ENCODE measurements at places on chromosomes 12 and 14.

DNA sequence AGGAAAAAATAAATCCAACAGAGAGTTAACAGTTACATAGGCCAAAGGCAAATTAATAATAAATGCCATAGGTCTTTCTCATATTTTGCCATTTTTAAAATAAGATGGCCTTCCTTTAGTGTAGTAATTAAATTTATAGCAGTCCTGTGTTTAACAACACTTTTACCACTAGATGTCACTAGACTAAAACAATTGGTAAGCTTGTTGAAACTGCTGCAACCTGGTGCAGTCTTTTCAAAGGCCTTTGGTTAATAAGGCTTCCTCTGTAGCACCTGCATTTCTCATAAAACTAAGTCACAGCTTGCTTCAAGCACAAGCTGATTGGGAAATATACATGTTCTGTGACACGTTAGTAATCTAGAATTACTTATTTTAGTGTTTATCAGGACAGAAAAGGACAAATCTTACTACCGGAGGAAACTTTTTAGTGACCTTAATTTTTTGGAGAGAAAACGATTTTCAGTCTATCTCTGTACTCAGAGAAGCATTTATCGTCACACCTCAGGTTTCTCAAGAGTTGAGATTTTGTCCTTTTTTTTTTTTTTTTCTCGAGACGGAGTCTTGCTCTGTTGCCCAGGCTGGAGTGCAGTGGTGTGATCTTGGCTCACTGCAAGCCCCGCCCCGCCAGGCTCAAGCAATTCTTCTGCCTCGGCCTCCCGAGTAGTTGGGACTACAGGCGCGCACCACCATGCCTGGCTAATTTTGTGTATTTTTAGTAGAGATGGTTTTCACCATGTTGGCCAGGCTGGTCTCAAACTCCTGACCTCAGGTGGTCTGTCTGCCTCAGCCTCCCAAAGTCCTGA lies 20.0 kb downstream of the BORCS5 start:
- DNase-seq: no peak

- DNase-seq: no peak
Observed at GRCh38 chr12:90163975-90164374, 455.3 kb upstream of the ATP2B1 start.

DNA sequence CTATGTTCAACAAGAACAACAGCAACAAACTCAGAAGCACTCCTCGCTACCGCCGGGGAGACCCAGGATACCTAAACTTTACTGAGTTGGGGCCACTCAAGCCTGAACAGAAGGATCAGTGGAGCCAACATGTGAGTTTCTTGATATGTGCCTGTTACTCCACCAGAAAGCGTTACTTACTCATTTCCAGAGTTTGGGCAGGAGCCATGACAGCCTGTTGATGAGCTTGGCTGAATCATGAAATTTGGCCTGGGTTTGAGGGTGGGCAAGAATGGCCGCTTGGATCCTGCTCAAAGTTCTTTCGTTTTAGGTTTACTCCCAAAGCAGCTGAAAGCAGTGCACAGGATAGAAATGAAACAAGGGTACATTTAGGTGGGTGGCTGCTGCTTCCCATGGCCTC lies 12.0 kb upstream of the GALNT6 start:
- DNase-seq: no peak

DNA sequence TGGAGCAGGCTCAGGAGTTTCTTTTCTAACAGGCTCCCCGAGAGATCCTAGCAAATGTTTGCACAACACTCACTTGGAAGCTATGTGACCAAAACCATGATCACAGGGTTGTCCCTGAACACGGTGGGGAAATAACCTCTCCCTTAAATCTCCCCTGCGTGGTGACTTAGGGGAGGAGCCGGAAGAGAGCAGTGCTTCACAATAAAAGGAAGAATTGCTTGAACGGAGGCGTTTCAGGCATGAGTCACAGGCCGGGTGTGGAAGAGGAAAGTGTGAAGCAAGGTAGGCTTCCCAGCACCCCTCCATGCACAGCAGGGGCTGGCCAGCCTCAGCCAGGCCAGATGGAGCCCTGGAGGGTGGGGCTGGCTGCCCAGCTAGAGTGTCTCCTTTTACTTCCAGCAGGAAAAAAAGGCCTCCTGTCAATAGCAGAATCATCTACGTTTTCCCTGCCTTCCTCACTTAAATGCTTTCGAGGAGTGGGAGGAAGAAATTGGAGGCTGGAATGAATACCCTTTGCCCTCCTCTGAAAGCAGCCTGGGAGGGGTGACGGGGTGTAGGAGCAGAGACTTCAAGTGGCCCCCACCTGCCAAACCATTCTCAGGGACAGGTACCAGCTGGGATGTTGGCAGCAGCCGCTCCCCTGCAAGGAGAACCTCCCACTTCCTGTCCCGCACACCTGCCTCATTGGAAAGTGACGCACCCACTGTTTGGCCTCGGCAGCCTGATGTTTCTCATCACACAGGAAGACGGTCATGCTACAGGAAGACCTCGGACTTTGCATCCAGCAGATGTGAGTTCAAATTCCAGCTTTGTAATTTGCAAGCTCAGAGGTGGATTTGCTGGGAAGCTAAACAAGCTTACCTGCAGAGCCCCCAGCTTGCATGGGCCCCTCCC lies 30.1 kb upstream of the PPP2R5C start:
- DNase-seq: no peak

DNA sequence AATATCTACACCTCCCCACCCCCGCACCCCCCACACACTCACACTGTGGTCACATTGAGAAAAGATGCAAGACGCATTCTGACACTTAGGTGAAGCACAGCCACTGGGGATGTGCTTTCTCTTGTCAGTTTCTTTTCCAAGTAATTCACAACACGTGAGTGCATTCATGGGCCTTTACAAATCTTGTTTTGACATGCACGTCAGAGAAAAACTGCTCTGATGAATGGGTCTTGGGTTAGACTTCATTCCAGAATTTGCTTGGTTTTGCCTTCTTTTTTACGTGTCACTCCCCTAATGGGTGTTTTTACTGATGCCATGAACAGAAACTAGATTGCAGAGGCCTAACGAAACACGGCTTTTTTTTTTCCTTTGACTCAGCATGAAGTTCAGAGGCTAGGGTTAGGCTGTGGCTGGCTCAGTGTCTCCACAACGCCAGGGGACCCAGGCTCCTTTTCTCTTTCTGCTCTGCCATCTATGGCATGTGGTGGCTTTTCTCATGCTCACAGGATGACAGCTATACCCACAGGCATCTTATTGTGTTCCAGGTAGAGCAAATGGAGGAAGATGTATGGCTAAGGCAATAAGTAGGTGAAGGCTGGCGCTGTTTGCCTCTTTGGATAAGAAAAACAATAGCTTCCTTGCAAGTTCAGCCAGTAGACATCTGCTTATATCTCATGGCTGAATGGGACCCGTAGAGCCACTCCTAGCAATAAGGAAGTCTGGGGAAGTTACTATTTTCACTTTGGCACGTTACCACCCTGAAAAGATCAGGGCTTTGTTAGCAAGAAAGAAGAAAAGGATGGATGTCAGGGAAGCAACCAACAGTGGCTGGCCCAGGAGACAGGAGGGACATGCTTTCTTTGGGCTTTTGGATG lies 253.3 kb downstream of the SLC15A4 start:
- DNase-seq: no peak

GRCh38 chr12:42641221-42641885 lies 51.8 kb upstream of the PRICKLE1 start:
- DNase-seq: no peak

DNA sequence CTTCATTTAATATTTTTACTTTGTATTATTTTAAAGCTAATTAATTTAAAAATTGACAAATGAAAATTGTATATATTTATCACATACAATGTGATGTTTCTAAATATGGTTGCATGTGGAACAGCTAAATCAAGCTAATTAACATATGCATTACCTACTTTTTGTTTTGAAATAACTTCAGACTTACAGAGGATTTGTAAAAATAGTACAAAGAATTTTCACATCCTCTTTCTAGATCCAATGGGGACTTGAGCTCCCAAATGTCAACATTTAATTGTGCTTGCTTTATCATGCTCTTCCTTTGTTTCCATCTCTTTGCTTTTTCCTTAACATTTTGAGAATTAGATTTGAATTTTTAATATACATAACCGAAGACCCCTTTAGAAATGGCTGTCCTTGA lies 6.6 kb downstream of the DCD start:
- DNase-seq: no peak

- no peak for DNase-seq
Observed at GRCh38 chr14:98578204-98578603, 693.8 kb downstream of the BCL11B start.

DNA sequence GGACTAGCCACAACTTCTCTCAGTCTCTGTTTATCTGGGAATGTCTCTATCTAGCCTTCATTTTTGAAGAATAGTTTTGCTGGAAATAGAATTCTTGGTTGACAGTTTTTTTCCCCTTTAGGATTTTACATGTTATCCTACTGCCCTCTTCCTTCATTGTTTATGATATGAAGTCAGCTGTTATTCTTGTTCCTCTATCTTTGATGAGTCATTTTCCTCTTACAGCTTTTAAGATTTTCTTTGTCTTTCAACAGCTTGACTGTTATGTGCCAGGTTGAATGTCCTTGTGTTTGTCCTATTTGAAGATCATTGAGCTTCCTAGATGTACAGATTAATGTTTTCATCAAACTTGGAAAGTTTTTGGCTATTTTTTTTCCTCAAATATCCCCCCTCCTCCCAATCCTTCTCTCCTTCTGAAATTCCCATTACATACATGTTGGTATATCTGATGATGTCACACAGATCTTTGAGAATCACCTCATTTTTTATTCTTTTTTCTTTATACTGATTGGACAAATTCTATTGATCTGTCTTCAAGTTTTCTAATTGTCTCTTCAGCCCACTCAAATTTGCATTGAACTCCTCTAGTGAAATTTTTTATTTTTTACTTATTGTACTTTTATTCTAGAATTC lies 4.5 kb upstream of the GOLGA5 start:
- DNase-seq: no peak

DNA sequence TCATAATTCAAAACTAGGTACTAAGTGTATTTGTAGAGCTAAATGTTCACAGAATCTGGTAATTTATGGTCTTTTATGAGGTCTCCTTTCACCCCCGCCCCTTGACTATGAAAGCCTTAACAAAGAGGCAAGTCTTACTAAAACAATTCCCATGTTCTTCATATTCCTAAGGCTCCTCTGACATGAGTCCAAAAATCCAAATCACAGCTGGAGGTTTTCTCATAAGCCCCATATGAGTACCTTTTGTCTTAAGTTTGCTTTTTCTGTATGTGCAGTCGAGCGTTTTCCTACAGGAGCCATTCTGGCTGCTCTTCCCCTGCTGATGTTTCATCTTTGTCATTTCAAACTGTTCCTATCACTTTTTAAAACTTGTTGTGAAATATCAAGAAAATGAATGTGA lies 55.2 kb downstream of the SIX1 start:
- no peak for DNase-seq

- no peak for DNase-seq
Observed at GRCh38 chr12:111093428-111094142, 173.2 kb upstream of the MYL2 start.

GRCh38 chr12:69102856-69103255 lies 136.5 kb upstream of the CPSF6 start:
- no peak for DNase-seq

DNA sequence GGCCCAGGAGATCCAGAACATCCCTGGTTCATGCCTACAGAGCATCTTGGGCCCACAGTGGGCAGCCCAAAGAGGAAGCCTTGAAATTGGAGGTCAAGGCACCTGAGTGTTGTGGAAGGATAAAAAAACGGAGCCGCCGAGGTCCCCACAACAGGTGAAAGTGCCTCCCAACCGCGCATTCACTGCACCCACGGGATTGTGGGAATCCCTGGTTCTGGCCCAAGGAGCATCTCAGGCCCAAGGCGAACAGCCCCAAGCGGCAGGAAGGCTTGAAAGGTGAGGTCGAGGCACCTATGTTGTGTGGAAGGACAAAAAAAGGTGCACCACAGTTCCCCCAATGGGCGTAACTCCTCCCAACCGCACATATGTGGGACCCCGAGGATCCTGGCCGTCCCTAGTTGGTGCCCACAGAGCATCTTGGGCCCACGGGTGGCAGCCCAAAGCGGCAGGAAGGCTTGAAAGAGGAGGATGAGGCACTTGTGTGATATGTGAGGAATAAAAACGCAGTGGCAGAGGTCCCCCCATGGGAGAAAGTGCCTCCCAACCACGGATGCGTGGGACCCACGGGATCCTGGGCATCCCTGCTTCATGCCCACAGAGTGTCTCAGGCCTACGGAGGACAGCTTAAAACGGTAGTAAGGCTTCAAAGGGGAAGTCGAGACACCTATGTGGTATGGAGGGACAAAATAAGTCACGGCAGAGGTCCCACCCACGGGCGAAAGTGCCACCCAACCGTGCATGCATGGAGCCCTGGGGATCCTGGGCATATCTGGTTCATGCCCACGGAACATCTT lies 583.9 kb downstream of the ALG10 start:
- DNase-seq: no peak

GRCh38 chr12:126708492-126708896 lies 1558.5 kb upstream of the TMEM132C start:
- DNase-seq: no peak

- no peak for DNase-seq
Observed at GRCh38 chr12:14781563-14781962, 21.7 kb downstream of the WBP11 start.

- no peak for DNase-seq
Observed at GRCh38 chr12:108162207-108162606, 33.1 kb downstream of the WSCD2 start.

GRCh38 chr12:32902287-32902997 lies 5.9 kb upstream of the PKP2 start:
- DNase-seq: no peak
